ENCODE measurements at places on chromosomes 4 and X.
A peak's percentile ranks its signal among the peaks of the same experiment; 100 is the strongest.

DNA sequence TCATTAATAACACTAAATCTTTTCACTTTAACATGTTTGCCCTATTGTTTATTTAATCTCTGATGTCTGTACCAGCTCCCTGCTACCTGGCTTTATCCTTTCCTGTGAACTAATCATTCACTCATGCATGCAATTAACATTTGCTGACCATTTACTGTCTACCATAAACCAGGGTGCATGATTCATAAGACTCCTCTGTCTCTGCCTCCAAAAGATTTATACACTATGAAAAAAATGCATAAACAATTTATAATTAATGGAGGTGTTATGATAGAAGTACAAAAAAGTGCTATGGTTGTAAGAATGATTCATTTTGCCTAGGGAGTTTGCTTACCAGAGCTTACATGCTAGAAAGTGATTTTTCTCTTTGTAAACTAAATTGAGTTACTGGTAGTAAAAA is 24.5 kb upstream of the CPEB2 start:
- no peak for DNase-seq

- no peak for DNase-seq
These were observed 18.9 kb upstream of the FBXW7 start for GRCh38 chr4:152554742-152555141.

DNA sequence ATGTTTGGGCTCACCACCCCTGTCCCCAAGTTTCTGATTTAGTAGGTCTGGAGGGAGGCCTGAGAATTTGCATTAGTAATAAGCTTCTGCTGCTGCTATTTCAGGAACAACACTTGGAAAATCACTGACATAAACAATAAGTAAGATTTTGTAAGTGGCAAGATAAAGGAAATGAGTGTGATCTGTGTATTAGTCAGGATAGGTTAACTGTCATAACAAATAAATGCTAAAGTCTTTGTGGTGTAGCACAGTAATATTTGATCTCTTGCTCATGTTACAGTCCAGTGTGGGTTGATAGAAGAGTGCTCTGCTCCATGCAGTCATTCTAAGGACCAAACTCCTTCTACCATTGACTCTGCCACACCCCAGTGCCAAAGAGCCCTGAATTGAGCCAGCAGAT is 67.0 kb downstream of the NHS start:
- peak; percentile 17 for DNase-seq

DNA sequence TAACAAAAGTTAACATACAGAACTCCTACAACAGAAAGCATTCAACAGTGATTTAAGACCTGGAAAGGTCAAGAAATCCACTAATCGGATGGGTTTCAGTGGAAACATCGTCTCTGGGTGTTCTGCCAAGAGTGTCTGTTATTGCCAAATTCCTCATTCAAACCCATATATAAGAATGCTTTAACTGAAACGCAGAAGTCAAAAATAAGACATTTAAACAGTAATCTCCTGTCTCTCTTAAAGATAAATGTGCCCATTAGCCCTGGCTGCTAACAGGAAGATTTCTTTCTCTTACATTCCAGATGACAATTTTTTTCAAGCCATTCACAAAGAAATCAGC is 31.5 kb downstream of the DCTD start:
- peak; percentile 49 for DNase-seq

GRCh38 chrX:101759000-101759399 is 99.3 kb upstream of the ARMCX2 start:
- peak; percentile 49 for DNase-seq

DNA sequence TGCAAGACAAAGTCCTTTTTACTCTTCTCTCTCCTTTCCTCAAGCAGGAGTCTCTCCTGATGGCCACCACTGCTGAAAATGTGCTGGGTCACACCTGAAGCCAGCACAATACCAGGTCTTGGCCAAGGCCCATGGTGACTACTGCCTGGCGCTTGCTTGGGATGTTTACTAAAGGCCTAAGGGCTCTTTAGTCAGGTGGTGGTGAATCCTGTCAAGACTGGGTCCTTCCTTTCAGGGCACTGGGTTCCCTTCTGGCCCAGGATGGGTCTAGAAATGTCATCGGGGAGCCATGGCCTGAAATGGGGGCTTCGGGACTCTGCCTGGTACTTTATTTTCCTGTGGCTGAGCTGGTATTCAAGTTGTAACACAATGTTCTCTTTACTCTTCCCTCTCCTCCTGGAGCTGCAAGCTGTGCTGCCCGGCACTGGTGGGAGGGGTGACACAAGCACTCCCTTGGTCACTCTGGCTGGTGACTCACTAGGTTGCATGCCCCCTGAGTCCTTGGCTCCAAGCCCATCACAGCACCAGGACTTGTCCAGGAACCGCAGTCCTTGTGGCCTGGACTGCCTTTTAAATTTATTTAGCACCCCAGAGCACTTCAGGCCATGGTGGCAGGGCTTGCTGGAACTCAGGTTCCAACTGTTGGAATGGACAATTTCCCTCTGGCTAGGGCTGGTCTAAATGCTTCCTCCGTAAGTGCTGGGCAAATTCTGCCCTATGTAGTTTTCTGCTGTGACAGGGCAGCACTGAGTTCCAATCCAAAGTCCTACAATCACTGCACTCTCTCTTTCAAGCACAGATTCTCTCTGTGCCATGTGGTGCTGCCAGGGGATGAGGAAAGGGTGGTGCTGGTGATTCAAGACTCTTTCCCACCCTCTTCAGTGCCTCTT is 11.3 kb downstream of the ARL13A start:
- peak; percentile 69 for DNase-seq

DNA sequence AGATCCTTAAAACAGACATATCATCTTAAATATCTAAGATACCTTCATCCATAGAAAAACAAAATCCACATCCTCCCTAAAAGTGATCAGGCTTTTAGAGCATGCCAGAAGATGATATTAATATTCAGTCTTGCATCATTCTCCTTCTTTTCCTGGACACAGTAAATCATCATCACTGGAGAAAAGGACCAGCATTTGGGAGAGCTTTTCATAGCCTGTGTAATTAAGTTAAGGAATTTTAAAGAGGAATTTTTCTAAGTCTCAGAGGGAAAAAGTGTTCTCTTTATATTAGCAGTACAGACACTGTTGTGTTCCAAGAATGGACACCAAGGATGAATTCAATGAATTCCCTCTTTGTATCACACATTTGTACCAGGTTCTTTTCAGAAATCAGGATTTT is 696 bp downstream of the SCRG1 start:
- no peak for DNase-seq

DNA sequence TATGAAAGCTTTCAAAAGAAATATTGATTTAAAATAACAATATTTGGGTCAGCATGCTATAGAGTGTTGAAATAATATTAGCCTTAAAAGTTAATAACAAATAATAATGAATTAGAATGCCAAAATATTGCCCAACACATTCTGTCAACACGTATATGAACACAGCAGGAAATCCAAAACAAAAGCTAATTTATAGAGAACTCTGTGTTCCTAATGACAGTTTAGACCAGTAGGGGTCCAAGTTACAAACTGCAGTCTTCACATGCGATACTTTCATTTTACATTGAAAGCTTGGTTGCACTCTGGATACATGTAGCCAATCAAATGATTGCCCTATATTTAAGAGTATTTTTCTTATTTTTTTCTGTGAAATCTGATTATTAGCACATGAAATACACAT is 274.4 kb downstream of the DCTD start:
- DNase-seq, result peak; percentile 76

DNA sequence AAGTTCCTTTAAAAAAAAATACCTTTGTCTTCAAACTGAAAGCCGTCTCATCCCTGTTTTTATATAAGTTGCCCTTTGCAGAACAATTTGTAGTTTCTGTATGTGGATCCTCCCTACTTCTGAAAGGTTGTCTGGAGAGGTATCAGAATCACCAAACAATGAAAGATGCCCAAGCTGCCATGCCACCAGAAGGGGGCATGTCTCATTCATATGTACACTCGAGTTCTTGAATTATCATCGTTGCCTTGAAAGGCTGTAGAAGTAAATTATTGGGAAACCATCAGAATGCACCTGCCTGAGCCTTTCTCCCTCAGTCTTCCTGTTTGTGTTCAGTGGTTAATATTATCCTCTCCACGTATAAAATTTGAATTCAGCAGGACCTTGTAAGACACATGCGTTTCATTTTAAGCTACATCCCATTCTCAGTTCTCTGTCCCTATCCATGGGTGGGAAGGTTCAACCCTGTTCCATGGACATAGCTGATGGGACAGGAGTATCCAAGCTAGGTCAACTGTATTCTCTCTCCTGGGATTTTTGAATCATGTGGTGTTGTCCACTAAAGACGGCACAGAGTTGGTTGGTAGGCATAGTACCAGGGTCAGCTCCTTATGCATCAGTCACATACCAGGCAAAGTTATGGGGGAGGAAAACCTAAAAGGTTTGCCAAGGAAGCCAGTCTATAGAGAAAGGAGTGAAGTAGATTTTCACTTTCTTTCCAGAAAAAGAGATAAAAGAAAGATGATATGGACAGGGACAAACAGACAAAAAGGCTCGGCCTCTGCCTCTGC is 24.0 kb downstream of the GALNT7 start:
- DNase-seq, result no peak

- DNase-seq, result no peak
These were observed 442.6 kb upstream of the GALNT7 start for GRCh38 chr4:172726001-172726423.

GRCh38 chrX:19682712-19683331 is 167.5 kb upstream of the MAP3K15 start:
- DNase-seq, result peak; percentile 92

All from fibroblast of pulmonary artery (primary cell).